ENCODE measurements at places on chromosomes 6 and 20.
A peak's percentile ranks its signal among the peaks of the same experiment; 100 is the strongest.

- no peak for DNase-seq
These were observed 19.2 kb upstream of the MRPS10 start for GRCh38 chr6:42236682-42237473.

GRCh38 chr6:33082702-33083101 is 6.9 kb downstream of the HLA-DPB1 start:
- no peak for DNase-seq

GRCh38 chr6:20978151-20978614 is 443.9 kb downstream of the CDKAL1 start:
- DNase-seq = no peak

GRCh38 chr6:5665173-5665572 is 341.6 kb downstream of the NRN1 start:
- no peak for DNase-seq

- DNase-seq = no peak
These were observed 51.3 kb upstream of the GLP1R start for GRCh38 chr6:38997128-38997761.

DNA sequence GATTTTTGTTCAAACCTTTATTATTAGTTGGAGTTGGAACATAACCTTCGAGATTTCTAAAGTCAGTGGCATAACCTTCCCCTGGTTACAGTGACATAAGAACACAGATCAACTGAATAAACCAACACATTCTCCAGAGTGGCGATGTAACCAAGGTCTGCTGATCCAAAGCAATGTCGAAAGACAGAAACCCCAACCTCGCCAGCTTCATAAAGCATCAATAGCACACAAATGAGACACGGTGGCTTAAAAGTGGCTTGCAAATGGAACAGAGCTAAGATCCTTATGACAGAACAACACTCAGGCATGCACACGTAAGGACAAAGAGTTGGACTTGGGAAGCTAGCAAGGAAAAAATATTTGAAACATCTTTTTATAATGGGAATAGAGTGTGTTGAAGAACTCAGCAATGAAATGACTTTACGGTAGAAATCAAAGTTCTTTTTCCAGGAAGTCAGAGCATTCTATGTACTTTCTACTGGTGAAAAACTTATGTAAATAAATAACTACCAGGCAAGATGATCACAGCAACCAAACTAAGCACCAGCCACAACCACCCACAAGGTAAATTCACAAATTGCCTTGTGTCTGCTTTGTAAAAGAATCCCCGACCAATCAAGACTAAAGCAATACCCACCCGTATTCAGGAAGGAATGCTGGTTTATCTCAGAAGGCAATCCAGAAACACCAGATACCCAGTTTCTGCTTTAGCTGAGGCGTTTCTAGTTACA is 61.0 kb upstream of the NHSL1 start:
- no peak for DNase-seq

DNA sequence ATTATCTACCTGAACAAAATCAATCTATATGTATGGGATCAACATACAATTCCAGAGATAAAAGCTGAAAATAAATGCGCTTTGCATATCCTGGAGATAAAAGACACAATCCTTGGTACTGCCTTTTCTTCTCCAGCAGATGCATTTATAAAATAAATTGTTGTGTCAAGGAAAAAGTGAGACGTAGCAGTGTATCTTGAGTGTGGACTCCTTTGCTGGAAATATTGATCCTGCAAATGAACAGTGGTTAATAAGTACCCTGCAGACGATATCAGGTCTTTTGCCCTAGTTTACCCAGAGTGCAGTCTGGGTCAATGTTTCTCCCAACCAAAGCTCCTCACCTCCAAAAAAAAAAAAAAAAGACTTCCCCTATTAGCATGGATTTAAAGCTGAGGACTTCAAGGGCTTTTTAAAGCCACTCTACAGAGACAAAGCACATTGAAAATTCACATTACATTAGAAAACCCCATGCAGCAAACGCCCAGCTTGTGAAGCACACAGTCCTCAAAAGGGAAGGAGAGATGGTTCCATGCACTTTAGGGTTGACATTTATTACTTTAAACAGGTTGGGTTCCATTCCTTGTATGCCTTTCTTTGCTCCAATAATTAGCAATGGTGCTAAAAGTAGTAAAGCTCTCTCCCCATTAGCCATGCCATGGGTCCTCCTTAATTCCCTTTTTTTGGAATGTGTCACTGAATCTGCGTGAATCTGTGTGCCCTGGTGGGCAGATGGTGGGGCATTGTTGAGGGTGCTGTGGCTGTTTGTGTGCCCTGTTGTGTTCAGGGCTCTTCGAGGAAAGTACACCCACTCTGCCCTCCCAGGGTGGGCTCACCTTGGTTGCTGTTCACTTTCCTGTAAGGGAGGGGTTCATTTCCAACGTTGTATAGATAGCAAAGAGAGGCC is 21.1 kb downstream of the FOXA2 start:
- no peak for DNase-seq

DNA sequence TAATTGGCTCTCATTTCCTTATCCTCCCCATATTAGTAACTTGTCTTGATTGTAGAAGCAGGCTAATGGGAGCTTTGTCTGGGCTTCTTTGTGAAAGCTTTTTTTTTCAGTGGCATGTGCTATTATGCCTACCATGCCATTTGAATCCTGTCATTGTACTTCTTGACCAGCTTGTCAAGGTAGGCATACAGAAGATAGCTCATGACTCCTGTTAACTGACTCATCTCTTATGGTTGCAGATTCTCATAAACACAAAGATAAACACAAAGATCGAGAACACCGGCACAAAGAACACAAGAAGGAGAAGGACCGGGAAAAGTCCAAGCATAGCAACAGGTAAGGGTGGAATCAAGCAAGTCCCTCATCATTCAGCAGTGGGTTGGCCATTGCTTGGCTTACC is 32.5 kb downstream of the TOP1 start:
- no peak for DNase-seq

DNA sequence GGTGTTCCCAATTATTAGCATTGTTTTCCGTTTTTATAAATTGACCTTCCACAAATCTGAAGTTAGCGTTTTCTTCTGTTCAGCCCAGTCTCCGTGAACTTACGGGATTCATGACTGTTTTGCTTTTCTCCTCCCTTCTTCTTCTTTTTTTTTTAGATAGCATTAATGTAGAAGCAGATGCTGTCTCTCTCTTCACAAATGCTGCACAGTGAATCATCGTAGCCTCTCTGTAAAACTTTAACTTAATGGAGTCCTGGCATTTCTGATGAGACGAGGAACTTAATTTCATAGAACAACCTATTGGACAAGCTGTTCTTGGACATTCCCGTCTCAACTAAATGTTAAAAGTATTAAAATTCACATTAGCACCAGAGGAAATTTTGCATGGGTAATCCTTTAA is 138.0 kb upstream of the EEF1E1 start:
- DNase-seq = no peak

DNA sequence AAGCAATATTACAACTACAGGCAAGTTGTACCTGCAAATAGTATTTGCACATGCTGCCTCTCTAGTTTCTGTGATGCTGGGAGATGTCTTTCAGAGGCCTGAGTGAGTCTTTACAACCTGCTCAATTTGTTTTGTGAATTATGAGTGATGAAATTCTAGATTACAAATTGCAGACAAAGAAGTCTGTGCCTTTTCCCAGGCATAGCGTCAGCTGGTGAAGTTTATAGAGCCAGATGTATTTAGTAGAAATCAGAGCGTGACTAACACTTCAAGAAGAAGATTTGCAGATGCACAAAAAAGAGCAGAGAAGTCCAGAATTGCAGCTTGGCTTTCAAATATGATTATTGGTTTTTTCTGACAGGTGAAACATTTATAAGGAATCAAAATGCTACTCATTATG is 289.9 kb downstream of the PLCB1 start:
- DNase-seq = no peak

GRCh38 chr6:113564371-113565171 is 292.6 kb upstream of the MARCKS start:
- peak; percentile 89 for DNase-seq

- peak; percentile 25 for DNase-seq
These were observed 16.2 kb downstream of the TNXB start for GRCh38 chr6:32092760-32093497.

- DNase-seq = no peak
These were observed 59.2 kb downstream of the RAB44 start for GRCh38 chr6:36756786-36757185.

- no peak for DNase-seq
These were observed 3.7 kb downstream of the GDF5 start for GRCh38 chr20:35434085-35435005.

Data from right hindlimb (tissue), 1 donor.